Osteocyte (in vitro differentiated cells): ENCODE measurements at places on chromosomes 5 and 9.

DNA sequence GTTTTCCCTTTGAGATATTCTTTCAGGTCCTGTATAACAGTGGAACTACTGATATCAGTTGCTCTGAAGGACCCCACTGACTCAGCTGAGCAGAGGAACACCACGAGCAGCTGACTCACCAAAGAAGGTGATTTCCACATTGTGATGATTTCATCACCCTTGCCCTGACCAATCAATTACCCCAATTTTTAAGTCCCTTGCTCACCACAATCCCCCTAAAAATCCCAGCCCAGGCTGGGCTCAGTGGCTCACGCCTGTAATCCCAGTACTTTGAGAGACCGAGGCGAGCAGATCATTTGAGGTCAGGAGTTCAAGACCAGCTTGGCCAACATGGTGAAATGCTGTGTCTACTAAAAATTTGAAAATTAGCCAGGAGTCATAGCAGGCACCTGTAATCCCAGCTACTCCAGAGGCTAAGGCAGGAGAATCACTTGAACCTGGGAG is 125.3 kb upstream of the ABCA1 start:
- no peak for DNase-seq

DNA sequence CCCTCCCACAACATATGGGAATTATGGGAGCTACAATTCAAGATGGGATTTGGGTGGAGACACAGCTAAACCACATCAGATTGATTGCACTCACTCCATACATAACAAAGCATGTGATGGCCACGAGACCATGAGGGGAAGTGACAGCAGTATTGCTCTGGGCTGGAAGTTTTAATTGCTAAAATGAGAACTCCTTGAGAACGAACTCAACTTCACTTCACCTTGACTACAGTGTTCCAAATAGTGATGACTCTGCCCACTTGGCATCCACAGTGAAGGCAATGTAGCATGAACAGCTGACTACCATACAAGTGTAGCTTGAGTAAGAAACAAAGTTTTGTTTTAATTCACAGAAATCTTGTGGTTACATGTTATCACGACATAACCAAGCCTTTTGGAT is 739 bp upstream of the SPINK7 start:
- DNase-seq: no peak

GRCh38 chr9:78301466-78301865 is 4.5 kb downstream of the PSAT1 start:
- DNase-seq: no peak

DNA sequence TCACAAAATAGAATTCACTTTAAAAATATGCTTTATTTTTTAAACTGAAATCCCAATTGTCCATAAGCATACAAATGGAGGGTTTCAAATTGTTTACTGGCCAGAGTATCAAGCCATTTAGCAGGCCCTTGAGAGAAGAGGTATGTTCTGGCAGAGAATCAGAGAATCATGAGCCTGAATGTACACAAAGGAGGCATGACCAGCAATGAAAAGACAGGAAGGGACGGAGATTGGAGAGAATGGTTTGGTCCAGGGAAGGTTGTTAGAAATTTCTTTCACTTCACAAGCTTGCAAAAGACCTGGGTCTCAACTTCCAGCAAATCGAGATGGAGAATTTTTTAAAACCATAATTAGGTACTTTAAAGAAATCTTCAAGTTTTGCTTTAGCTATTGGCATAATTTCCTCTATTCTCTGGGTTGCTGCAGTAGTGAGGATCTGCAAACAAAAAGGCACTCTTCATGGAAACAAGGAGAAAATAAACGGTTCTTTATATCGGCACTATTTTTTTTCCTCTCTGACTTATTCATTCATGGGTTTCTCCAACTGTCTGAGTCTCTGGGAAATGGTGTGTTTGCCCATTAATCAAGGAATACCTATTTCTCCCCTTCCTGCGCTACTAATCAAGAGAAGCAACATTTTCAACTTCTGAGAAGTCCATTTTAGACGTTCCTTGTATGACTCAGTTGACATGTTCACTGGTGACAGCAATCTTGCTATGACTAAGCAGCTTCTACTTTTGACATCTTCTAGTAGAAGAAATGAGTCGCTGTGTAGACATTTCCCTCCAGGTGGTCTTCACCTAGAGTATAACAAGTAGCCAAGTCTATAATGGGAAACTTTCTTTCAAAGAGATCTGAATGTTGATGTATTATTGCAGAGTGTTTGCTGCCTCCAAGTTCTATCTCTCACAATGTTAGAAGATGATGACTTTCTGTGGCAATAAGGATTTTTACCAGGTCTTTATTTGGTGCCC is 23.1 kb upstream of the ERCC6L2 start:
- no peak for DNase-seq

- no peak for DNase-seq
Observed at GRCh38 chr5:31504529-31504928, 27.4 kb downstream of the DROSHA start.

GRCh38 chr5:54610197-54610944 is 92.8 kb downstream of the SNX18 start:
- no peak for DNase-seq

DNA sequence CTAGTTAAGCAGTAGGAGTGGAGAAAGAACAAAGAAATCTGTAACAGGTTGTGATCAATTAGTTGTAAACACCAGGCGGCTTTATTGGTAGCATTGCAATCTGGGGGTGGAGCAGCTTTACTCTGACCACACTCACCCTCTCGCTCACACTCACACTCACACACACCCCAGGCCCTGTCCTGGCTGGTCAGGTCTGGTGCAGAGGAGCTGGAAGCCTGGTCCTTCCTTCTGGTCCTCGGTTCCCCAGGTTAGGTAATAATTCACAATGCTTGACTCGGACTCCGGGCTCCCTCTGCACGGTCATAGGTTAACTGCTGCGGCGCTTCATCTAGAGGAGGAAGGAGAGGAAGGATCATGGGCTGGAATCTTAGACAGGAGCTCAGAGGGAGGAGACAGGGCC is 1.6 kb downstream of the CCL19 start:
- DNase-seq: no peak

GRCh38 chr5:90844931-90845330 is 286.3 kb downstream of the ADGRV1 start:
- no peak for DNase-seq

GRCh38 chr5:34625246-34625645 is 30.9 kb upstream of the RAI14 start:
- no peak for DNase-seq

DNA sequence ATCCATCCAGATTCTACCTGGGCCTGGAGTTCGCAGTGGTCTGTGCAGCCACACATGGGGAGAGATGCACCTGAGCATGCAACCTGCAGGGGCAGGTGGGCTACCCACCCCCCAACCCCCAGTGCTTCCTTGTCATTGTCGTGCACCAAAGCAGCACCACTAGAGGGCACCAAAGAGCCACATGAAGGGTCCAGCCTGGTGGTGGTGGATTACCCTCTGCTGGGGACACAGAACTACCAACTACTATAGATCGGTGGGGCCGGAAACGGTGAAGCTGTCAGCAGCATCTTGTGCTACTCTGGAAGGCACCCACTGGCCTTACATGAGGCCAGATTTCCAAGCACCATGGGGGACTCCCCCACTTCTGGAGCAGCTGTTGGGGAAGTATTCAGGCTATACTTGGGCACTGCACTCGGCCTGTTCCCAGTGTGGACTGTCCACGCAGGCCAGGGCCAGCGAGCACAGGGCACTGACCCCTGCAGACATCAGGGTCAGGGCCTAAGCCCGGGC is 60.2 kb upstream of the TBC1D2 start:
- DNase-seq: peak; percentile 91

DNA sequence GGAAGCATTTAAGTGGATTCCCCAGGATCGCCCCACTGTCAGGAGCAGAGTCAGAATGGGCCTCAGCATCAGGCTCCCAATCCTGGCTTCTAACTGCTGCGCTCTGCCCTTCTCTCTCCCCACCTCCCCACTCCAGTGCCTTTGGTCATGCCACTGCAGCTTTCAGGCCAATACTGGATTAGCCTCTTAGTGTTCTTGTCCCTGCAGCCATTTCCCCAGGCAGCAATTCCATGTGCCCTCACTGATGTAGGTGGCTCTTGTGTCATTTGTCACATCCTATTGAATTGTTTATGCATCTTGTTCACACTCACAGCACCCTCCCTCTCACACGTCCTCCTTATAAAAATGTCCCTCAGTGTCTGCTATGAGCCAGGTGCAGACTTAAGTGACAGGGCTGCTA is 544.2 kb upstream of the DAP start:
- no peak for DNase-seq

DNA sequence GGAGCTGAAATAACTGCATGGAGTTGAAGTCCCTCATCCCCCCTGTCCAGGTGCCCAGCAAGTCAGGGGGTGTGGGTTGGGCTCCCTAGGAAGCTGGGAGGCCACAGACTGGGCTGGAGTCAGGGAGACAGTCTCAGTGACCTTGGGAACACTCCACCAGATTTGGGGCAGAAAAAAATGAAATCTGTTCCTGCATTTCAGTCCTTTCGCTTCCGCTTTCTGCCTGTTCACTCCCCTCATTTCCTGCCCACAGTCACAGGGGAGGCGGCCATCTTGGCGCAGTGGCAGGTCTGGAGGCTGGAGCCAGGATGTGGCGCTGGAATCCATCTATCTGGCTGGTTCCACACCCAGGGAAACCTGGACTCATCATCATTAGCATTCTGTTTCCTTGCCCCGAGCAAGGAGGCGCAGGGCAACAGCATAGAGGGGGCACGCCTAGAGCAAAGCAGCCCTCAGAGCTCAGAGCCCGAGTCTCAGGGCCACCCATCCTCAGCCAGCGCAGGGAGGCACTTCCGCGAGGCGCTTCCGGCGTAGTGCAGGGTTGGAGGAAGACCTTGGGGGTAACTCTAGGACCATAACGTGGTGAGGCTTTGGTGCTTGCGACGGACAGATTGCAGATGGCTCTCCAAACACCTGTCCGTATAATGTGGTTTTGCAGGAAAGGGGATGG is 86.2 kb upstream of the HSPA9 start:
- no peak for DNase-seq

DNA sequence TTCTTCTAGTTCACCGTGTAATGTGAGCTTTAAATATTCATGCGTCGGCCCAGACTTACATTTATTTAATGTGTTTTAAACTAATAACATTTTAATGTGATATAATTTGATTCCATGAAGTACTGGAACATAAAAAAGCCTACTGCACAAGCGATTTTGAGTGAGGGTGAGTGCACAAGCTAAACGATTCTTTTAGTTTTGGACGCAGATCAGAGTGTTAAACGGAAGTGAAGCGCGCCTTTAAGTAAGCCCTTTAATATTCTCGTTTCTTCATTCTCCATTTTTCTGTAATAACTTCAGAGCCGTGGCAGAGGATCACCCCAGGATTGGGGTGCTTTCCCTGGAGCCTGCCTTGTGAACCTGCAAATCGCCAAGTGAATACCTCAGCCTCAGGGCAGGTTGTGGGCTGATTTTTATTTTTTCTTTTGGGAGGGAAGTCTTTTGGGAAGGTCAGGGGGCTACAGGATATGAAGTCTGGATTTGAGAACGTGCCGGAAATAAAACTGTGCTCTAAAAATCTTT is 4.9 kb upstream of the PAX5 start:
- no peak for DNase-seq

DNA sequence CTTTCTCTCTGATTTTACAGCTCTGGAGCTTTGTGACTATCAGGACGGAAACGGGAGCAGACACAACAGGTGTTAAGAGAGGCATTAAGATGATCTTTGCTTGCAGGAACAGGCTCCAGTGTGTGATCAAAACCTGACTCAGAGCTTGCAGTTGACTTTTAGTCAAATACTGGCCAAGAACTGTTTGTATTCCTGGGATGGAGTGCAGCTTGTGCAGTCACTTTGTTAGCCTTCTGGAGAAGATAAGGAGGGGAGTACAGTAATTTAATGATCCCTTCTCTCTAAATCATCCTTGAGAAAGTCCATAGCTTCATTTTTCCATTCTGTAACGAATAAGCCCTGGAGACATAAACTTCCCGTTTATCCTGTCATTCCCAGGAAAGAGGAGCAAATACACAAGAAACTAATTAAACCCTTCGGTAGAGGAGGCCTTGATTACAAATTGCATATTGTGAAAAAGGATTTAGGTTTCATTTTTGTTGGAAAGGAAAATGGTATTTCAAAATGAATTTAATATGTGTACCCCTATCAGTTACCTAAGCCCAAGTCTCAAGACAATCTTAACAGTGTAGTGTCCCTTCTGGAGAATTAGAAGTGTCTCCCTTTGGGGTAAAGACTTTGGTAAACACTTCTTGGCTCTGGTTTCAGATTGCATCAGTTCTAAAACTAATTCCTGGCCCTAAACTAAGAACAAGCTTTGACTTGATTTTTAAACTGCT is 3.1 kb upstream of the STOM start:
- no peak for DNase-seq

- no peak for DNase-seq
Observed at GRCh38 chr5:112064271-112064701, 307.3 kb upstream of the NREP start.

DNA sequence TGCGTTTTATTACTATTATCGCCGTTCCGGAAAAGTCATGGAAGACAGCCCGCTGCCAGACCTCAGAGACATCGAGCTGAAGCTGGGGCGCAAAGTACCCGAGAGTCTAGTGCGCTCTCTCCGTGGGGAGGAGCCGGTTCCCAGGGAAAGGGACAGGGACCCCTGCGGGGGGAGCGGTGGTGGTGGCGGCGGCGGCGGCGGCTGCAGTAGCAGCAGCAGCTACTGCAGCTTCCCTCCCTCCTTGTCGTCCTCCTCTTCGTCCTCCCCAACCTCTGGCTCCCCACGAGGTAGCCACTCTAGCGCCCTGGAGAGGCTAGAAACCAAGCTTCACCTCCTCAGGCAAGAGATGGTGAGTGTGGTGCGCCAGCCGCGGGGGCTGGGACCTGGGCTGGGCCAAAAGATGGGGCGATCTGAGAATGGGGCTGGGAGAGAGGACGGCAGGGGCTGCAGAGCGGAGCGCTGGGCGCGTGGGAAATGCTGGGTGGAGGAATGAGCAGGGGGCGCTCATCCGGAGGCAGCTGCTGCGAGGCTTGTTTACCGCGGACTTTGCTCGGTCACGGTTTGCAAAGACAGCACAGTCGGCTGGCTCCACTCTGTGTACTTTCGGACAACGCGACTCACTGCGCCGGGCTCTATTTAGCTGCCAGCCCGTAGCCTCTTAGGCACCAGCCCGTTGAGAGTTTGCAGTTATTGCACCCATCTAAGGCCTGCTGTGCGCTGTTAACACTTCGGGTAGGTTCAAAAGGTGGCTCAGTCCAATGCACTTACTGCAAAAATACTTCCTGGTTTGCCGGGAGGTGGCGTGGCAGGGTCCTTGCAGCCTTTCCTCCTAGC is 1.1 kb downstream of the LURAP1L start:
- peak; percentile 88 for DNase-seq
